Activated T-cell treated with anti-CD3 and anti-CD28 coated beads, Interleukin-2, amount 50 U/mL, for 48 hours (primary cell): ENCODE measurements at places on chromosomes 1 and 21.

GRCh38 chr1:221522529-221522940 is 219.4 kb downstream of the DUSP10 start:
- DNase-seq, result no peak

GRCh38 chr1:84538599-84538998 is 32.2 kb upstream of the GNG5 start:
- no peak for DNase-seq

DNA sequence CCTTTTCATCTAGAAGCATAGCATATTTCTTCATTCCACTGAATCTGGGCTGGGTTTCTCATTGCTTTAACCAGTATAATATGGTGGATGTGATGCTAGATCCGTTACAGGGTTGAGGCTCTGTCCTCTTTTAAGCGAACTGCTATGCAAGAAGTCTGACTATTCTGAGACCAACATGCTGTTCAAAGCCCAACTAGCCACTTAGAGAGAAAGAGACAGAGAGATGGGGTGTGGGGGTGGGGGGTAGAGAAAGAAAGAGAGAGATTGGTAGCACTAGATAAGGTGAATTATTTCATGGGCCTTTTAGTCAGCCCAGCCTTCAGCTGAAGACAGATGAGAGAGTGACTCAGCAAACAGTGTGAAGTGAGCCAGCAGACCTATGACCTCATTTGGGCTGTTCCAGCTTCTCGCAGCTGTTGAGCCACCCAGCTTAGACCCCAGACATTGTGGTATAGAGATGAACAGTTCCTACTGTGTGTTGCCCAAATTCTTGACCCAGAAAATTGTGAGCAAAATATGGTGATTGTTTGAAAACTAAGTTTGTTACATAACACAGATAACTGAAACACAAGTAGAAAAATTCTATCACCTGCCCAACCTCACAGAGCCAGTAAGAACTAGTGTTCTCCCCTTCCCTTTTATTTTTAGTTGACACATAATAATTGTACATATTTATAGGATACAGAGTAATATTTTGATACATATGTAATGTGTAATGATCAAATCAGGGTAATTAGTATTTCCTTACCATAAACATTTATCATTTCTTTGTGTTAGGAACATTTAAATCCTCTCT is 40.7 kb upstream of the PRKACB start:
- no peak for DNase-seq

DNA sequence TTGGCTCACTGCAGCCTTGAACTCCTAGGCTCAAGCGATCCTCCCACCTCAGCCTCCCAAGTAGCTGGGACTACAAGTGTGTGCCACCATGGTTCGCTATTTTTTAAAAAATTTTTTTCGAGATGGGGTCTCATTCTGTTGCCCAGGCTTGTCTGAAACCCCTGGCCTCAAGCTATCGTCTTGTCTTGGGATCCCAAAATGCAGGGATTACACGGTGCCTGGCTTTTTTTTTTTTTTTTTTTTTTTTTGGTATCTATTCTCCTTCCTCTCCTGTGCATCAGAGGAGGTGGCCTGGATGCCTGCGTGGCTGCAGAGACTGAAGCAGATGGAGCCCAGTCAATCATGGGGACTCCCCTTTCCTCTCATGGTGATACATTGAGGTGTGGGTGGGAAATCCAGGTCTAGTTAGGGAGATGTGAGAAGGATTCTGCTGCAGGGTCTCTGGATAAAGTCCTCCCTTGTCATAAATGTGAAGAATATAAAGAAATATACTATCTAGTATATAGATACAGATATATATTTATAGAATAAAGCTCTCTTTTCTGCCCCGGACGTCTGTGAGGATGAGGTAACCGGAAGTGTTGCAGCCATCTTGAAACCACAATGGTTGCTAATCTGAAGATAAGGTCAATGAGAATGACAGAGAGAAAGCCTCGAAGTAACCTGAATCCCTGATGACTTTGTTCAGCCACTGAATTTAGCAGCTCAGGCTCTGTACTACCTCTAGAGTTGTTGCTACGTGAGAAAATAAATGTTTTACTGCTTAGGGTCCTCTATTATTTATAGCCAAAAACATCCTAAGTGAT is 19.5 kb upstream of the RGSL1 start:
- DNase-seq, result peak; percentile 38

- DNase-seq, result no peak
Observed at GRCh38 chr1:80893115-80893514, 907.6 kb upstream of the ADGRL2 start.

DNA sequence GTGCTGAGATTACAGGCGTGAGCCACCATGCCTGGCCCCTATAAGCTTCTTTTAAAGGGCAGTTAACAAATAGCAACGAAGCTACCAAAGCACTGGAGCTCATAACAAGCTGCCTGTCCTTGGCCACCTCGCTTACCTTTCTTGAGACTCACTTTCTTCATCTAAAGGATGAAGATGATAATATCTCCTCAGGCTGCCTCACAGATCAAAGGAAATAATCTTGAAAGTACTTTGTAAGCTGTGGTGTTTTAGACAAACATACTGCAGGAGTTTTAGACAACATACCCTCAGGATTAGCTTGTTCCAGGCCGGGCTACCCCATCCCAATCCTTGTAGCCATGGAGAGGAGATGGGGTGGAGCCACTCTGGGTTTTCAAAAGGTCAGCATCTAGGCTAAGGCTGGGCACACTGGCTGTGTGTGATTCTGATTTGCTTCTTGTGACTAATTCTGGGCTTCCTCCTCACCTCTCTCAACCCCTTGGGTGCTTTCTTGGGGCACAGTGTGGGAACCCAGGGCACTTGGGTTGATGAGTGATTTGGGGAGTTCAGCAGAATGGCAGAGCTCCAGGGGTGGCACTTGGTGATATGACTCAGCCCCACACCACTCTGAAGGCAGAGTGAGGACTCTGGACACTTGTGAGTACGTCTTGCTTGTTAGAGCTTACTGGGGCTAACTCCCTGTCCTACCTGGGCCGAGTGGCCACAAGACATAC is 5.2 kb downstream of the GPR25 start:
- DNase-seq, result peak; percentile 77

- no peak for DNase-seq
Observed at GRCh38 chr1:232084584-232085223, 458.1 kb downstream of the DISC1 start.

DNA sequence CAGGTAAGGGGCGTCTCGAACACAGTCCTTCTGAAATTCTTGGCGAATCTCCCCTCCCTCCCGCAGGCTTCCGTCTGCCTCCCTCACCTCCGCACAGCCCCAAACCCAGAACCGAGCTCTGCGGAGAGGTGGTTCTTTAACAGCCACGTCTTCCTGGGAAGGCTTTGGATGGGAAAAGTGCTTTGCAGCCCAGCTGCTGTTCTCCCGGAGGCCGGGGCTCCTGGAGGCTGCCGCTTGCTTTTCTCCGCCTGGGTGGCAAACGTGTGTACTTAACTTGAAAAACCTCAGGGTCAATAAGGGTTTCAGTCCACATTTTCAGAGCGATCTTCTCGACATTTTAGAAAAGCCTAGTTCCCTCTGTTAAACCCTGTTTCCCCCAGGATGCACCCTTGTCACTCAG is 109.3 kb downstream of the PRDM16 start:
- DNase-seq, result no peak

- DNase-seq, result no peak
Observed at GRCh38 chr1:25978403-25978802, 19.5 kb downstream of the PAFAH2 start.

GRCh38 chr1:244352156-244352830 is 99.4 kb downstream of the ADSS2 start:
- no peak for DNase-seq

GRCh38 chr1:19974822-19975416 is 4.5 kb downstream of the PLA2G2A start:
- DNase-seq, result peak; percentile 38

DNA sequence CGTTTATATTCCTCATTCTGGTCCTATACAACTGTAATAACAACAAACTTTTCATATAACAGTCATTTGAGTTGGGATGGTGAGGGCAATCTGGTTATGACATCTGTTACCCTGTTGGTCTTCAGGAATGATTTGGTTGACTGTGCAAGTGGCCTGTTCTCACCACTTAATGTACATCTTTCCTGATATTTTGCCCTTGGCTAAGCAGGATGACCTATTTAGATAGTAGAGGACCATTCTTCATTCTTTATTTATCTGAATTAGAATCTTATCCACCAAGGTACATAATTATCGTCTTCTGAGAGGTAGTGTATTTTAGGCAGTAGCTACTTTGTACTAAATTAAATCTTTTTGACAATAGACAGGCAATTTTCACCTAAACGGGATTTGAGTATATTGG is 154.3 kb downstream of the DNM3 start:
- DNase-seq, result no peak

GRCh38 chr1:210332719-210333398 is 4.2 kb downstream of the HHAT start:
- peak; percentile 67 for DNase-seq

DNA sequence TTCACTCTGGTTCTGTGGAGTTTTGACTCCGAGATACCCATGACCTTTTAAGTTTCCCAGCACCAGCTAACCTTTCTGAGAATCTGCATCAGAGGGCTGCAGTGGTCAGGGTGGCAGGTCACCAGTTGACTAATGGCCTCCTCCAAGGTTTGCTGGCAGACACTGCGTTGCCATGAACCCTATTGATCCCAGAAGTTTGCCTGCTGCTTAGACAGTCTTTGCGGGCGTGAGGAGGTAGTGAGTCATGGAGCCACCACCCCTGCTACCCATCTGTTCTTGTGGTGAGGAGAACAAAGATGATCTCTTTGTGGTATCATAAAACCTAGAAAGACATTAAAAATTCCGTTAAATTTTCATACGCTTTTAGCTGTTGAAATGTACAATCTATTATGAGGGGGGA is 180.4 kb downstream of the FGGY start:
- DNase-seq, result peak; percentile 71

GRCh38 chr1:78424720-78425119 is 66.1 kb upstream of the PTGFR start:
- DNase-seq, result no peak

DNA sequence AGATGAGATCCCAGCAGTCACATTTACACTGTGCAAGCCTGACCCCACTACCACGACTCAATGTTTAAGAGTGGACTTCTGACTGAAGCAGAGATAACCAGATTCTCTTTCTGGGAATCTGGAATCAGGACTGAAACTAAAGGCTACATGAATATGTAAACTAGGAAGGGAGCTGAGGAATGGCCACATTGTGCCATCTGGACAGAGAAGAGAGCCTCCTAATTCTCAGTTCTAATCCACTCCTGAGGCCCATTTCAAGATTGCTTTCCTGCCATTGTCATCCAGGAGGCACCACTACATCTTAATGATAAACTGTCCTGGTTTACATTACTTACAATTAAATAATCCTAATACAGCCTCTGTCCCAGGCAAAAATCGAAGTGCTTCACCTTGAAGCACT is 6.5 kb downstream of the PAXBP1 start:
- DNase-seq, result no peak

- DNase-seq, result peak; percentile 36
Observed at GRCh38 chr1:201883786-201884185, 4.9 kb upstream of the SHISA4 start.

- no peak for DNase-seq
Observed at GRCh38 chr1:50605186-50605875, 182.1 kb upstream of the DMRTA2 start.

GRCh38 chr1:229223498-229223897 is 47.4 kb upstream of the RAB4A start:
- DNase-seq, result no peak

DNA sequence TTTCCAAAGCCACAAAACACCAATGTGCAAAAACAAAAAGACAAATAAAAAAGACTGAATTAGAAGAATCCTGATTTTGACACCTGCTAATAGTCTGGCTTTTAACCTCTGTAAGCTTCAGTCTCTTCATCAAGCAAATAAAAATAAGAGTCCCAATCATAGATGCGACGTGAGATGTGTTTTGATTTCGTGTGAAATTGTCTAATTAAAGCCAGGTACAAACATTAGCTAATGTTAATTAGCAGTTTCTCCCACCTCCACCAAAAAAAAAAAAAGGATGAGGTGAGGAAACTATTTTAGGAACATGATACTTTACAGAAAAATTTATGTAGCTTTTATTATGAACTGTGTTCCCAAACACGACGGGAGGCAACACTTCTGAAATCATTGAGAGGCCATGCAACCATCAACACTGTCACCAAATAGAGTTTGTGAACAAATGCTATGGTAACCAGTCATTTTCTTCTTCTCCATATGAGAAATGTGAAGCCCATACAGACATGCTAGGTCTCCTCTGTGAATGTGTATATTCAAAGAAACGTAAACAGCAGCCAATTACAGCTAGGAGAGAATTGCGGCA is 6.7 kb upstream of the EVI5 start:
- no peak for DNase-seq

DNA sequence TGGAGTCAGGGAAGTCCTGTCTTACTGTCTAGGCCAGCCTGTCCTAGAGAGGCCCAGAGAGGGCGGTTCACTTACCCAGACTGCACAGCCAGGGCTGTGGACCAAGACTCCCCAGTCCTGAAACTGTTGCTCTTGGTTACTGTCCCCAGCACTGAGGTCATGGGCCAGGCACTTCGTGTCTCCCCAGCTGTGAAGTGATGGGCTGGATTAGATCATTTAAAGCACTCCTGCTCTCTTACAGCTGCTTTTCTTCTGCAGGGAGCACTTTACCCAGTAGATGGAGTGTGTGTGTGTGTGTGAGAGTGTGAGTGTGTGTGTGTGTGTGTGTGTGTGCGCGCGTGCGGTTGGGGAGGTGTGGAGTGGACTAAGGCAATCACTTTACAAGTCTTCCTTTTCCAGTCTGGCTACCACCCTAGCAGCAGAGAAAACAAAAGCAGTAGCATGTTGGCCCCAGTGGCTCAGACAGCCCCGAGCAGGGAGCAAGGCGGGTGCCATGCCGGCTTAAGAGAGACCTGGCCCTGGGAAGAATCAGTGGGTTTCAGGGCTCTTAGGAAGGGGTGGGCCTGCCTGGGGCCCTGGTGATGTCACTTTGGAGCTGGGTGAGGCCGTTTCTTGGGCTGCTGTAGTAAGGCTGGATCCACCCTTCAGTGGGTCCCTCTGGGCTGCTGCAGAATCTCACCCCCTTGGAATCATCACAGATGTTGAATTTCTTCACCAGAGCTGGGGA is 2.4 kb downstream of the SPSB1 start:
- peak; percentile 54 for DNase-seq

DNA sequence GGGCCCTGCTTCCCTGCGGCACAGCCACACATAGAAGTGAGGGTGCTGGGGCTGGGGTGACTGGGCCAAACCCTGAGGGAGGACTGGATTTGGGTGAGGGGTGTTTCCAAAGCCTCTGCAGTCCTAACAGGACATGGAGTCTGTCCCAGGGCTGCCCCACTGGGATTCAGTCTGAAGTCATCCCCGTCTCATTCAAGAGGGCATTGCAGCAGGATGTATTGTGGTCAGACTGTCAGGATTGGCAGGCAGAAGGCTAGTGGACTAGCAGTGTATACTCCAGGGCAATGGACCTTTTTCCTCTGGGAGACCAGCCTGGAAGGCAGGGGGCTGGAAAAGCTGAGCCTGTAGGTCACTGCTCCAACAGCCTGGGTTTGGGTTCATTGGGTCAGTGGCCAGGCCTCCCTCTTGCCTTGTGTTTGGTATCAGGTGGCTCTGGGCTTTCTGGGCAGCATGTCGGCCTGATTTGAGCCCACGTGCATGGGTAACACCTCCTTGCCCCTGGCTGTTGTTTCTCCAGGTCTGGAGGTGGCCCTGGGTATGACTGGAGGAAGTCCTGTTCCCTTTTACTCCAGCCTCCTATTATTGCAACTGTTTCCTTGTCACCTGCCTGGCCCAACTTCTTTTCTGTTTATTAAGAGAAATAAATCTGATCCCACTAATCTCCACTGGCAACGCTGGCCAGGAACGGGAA is 41.0 kb upstream of the SYNC start:
- no peak for DNase-seq

GRCh38 chr1:33357099-33357498 is 36.2 kb upstream of the A3GALT2 start:
- DNase-seq, result no peak
